Stimulated activated CD4-positive, alpha-beta T cell treated with anti-CD3 and anti-CD28 coated beads, Interleukin-4, amount 100 ng/mL, for 24 hours (primary cell): ENCODE measurements at places on chromosomes 7 and 10.
A peak's percentile ranks its signal among the peaks of the same experiment; 100 is the strongest.

GRCh38 chr7:33494474-33494873, 365.1 kb downstream of the BBS9 start:
- no peak for DNase-seq

DNA sequence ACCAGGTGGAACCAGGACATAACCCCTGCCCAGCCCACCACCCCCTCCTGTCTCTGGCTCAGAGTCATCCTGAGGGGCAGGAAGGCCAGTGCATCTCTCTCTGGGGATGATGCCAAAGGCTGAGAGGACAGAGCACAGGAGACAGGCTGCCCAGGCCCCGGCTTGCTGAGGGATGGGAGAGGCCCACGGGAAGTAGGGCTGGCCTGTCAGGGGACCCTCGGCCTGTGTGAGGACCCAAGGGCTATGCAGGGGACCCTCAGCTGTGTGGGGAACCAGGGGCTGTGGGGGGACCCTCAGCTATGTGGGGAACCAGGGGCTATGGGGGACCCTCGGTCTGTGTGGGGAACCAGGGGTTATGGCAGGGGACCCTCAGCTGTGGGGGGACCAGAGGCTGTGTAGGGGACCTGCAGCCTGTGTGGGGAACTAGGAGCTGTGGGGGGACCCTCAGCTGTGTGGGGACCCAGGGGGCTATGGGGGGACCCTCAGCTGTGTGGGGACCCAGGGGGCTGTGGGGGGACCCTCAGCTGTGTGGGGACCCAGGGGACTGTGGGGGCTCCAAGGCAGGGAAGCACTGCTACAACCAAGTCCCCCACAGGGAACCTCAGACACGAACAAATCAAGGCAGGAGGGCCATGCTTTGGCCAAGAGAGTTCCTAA, 27.7 kb downstream of the EBF3 start:
- DNase-seq, result no peak

DNA sequence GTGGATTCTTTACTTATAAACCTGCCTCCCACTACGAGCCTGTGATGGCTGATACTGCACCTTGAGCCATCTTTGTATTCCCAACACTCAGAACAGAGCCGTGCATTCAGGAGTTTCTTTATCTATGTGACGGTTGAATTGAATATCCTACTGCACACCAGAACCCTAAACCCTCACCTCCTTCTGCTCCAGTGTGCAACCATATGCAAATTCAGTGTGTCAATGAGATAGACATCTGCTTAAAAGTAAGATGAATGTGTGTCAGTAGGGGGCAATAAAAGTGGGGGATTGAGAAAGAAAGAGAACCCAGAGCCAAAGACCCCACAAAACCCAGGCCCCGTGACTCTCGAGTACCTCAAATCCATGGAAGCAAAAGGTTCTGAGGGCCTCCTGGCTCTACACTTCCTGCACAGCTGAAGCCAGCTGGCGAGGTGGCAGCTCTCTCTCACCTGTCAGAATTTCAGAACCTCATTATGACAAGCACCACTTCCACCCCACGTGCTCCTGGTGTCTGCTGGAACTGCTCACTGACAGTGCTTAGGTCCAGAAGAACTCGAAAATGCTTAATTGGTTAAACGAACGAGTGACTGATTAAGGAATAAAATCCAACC, 143.3 kb upstream of the GPR26 start:
- DNase-seq, result no peak

DNA sequence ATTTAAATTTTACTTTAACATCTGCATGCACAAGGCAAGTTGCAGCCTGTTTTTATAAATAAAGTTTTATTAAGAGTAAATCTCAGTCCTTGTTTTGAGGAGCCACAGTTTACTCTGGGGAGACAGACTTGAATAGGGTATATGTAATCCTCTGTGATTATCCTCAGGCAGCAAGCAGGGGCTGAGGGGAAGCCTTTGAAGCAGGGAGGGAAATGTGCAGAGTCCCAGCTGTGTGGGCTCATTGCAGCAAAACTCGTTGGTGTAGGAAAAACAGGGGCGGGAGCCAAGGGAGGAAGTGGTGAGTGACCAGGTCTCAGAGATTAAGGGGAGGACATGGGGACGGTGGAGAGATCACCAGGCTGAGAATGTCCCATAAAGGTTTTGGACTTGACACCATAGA, 34.3 kb upstream of the SMC3 start:
- DNase-seq, result no peak

DNA sequence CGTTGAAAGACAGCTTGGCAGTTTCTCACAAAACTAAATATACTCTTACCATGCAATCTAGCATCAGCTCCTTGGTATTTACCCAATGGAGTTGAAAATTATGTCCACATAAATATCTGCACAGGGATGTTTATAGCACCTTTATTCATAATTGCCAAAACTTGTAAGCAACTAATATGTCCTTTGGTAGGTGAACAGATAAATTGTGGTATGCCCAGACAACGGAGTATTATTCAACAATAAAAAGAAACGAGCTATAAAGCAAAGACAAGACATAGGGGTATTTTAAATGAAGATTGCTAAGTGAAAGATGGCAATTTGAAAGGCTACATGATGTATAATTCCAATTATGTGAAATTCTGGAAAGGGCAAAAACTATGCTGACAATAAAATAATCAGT, 162.5 kb upstream of the PTN start:
- DNase-seq, result no peak

- no peak for DNase-seq
Observed at GRCh38 chr10:2944788-2945187, 122.6 kb upstream of the PFKP start.

DNA sequence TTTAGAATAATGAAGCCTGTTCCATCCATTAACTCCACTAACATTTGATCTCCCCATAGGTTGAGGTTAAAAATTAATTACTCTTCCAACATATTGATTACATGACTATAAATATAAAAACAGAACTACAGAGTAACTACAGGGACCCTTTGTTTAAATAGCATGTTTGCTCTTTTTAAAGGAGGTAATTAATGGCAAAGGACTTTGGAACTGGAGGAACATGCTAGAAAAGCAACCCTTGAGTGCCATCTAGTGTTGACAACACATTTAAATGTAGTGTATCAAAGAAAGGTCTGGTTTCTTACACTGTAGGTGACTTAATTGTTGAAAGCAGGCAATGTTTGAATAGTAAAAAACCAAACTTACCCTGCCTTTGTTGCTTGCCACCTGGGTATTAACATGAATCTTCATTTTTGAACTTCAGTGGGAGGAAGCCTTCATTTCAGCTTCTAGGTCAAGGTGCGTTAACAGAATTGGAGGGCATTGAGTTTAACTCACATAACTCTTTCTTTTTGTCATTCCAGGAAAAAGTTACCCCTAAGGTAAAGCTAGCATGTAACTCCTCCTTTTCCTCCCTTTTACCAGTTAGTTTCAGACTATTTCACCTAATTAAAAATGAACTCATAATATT, 52.6 kb upstream of the CAPZA2 start:
- DNase-seq, result peak; percentile 19

GRCh38 chr7:151018421-151019129, 5.7 kb downstream of the ATG9B start:
- DNase-seq, result peak; percentile 36

DNA sequence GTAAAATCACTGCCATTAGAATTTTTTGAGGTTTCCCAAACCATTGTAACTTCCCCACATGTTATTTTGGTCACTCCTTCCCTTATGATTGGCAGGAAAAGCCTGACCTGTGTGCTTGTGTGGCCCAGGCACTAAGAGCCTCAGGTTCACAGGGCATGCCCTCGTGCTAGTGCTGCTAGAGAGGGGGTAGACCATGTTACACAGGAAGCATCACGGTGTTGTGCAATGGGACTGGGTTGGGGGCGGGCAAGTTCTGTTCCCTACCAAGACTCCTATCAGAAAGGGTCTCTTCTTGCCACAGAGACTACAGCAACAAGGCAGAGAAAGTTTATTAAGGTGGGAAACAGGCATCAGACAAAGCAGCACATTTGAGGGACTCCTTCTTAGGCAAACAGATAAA, 32.2 kb downstream of the LSM5 start:
- DNase-seq, result no peak

DNA sequence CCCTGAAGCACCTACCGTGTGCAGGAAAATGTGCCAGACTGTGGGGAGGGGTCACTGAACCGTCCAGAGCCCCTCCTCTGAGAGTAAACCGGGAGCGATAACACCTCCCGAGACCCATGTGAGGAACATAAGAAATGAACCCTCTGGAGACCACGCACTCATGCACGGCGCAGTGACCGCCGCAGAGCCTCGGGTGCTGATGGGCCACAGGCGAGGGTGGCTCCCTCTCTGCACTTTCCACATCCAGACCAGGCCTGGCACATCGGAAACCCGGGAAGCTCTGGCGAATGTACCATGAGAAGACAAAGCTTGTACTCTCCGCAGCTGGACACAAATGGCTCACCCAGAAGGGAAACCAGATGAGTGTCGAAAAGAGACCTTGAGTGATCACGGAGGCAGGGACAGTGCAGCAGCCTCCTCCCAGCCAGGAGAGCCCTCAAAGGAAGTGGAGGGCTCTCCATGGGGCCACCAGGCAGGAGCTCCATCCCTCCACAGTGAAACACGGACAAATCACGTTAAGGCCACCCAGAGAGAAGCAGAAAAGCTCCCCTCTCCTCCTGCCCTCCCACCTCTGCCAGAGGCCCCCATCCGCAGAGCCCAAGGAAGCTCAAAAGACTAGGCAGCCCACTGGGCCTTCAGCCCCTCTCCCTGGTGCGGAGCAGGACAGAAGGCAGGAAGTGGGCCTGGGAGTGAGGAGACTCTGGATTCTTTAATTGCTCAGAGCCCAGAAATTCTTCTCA, 178.1 kb upstream of the PPP2R2D start:
- no peak for DNase-seq

GRCh38 chr7:16465469-16466361, at the start of gene SOSTDC1:
Gene SOSTDC1, minus strand, starts transcription at chr7:16465738. Its CDS starts 70 bp downstream, at chr7:16465668.
- no peak for DNase-seq

GRCh38 chr7:71829515-71829914, 582.6 kb downstream of the CALN1 start:
- no peak for DNase-seq

GRCh38 chr7:101225650-101226049, 7.7 kb downstream of the ZNHIT1 start:
- no peak for DNase-seq

GRCh38 chr10:128630787-128631252, 504.6 kb upstream of the MKI67 start:
- no peak for DNase-seq

- DNase-seq, result no peak
Observed at GRCh38 chr7:132773527-132773956, 197.3 kb upstream of the PLXNA4 start.

DNA sequence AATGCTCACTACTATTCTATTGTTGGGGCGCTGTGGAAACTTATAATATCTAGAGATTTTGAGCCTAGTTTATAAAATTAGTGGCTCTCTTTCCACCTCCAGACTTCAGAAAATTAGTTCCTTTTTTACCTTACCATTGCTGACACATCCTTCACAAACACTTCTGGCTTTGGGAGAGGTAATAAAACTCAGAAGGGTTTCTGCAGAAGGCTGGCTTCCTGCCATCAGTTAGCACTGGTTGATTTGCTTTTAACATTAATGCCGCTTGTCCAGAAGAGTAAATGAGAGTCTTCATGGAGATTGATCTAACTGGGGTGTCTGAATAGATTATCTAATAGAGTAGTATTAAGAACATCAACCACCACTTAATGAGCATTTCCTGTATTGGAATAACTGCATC, 20.3 kb downstream of the ACSM6 start:
- DNase-seq, result no peak

- no peak for DNase-seq
Observed at GRCh38 chr7:81791568-81792518, 22.0 kb upstream of the HGF start.

- DNase-seq, result no peak
Observed at GRCh38 chr10:75809003-75809402, 377.6 kb downstream of the LRMDA start.

DNA sequence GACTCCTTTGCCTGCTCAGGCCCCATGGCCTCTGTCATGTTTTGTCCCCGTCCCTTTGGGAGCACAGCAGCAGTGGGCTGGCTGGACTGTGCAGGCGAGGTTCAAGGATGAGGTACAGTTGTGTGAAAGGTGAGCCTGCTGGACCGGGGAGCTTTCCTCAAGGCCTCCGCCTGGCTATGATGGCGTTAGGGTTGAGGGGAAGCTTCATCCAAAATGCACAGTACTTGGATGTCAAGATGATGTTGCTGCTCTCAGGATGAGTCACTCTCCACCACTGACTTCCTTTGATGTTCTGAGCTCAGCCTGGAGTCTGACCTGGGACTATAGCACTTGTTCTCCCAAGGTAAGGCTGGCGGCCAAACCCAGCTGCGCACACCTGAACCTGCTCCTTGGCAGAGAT, 152.7 kb upstream of the SHH start:
- DNase-seq, result no peak

- DNase-seq, result no peak
Observed at GRCh38 chr7:5423306-5423975, at the start of gene TNRC18. Gene TNRC18, minus strand, starts transcription at chr7:5423834. Its CDS starts 2,588 bp downstream, at chr7:5421246.

DNA sequence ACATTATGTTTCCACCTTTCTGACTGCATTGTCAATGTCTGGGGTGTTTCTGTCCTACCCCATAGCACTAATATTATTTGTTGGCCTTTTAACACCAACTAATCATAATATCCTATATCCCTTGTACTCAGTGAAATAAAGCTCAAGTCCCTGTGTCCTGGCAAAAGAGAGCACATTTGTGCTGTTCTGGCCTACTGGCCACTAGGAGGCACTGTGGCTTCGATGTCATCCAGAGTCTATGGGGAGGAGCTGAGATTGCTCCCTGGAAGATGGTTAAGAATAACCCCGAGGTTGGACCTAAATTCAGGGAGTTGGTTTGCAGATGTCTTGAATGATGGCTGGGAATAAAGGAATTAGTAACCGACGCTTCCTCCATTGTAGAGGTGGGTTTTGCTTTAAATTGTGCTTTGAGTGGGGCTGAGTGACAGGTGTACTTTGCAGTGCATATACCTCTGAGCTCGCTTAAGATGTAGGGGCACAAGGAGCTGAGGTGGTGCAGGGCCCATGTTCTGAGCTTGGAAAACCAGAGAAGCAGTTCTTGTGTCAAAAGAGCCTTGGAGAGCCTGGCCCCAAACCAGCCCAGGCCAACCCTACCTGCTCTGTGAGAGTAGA, 191.2 kb upstream of the PRSS1 start:
- DNase-seq, result peak; percentile 63

GRCh38 chr7:158021836-158022235, 565.8 kb downstream of the PTPRN2 start:
- no peak for DNase-seq

DNA sequence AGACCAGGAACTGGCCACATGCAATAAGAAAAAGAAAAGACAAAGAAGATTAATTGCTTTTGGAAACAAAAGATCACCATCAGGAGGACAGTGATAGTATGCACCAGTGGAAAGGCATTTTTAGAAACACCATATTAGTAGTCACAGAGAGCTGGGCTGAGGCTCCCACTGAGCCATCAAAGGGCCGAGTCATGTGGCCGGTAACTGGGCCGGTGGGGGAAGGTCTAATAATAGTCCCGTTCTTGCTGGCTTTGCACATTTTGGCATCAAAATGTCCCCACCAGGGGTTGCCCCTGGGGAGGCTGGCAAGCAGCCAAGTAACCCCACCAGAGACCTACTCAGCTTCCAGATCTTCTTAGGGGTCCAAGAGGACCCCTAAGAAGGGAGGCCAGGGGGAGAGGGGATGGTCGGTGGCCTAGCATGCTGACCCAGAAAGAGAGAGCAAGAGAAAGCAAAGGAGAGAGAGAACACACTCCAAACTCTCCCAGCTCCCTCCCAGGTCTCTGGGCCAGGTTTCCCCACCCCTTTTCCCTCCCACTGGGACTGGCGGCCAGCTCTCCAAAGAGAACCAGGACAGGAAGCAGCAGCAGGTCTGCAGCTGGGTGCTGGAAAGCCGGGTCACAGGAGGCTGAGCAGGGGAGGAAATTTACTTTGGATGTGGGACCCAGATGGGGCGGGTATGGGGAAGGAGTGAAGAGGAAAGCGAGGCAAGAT, 70.2 kb upstream of the FGFR2 start:
- DNase-seq, result no peak
